ENCODE measurements at places on chromosomes 3 and 15. TPM values are rescaled to one million over a fixed set of nuclear protein-coding genes. Genes with fewer than 3 reads are reported as not detected.

The PLS1 gene
- 4.1 TPM for total RNA-seq

The POTEB2 gene
- total RNA-seq, result not detected

The SLC6A20 gene
- not detected for total RNA-seq

The SH3GL3 gene
- total RNA-seq, result not detected

The TERB2 gene
- not detected for total RNA-seq

The SLC7A14 gene
- total RNA-seq, result not detected

The ERC2 gene
- total RNA-seq, result not detected

The REC114 gene
- not detected for total RNA-seq

The CCDC54 gene
- total RNA-seq, result not detected

The MAGI1 gene
- 0.42 TPM for total RNA-seq
